Breast epithelium (tissue), 4 donors: ENCODE measurements at places on chromosomes 7 and 10. TPM values are rescaled to one million over a fixed set of nuclear protein-coding genes. Genes with fewer than 3 reads are reported as not detected.

Gene RALA
- 25.0 TPM for total RNA-seq

Gene TAS2R38
- total RNA-seq, result not detected

Gene BLOC1S2
- total RNA-seq, result 28.0 TPM

DNA sequence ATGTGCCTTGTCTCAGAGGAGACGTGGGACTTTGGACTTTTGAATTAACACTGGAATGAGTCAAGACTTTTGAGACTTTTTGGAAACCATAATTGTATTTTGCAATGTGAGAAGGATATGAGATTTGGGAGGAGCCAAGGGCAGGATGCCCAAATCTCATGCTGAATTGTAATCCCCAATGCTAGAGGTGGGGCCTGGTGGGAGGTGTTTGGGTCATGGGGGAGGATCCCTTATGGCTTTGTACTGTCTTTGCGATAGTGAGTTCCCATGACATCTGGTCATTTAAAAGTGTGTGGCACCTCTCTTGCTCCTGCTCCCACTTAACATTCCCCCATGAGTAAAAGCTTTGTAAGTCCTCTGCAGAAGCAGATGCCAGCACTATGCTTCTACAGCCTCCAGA, 39.2 kb downstream of the DNAJC9 start:
- no peak overlapping the region for H3K27ac ChIP-seq
- no peaks in the 10 kb centered on the region for H3K27me3 ChIP-seq
- H3K4me3 ChIP-seq, result no peak overlapping the region

GRCh38 chr10:89846281-89846630, 144.9 kb downstream of the KIF20B start:
- no peak overlapping the region for H3K27ac ChIP-seq
- DNase-seq, result no peak
- no peaks in the 10 kb centered on the region for H3K27me3 ChIP-seq
- H3K4me3 ChIP-seq, result no peak overlapping the region

DNA sequence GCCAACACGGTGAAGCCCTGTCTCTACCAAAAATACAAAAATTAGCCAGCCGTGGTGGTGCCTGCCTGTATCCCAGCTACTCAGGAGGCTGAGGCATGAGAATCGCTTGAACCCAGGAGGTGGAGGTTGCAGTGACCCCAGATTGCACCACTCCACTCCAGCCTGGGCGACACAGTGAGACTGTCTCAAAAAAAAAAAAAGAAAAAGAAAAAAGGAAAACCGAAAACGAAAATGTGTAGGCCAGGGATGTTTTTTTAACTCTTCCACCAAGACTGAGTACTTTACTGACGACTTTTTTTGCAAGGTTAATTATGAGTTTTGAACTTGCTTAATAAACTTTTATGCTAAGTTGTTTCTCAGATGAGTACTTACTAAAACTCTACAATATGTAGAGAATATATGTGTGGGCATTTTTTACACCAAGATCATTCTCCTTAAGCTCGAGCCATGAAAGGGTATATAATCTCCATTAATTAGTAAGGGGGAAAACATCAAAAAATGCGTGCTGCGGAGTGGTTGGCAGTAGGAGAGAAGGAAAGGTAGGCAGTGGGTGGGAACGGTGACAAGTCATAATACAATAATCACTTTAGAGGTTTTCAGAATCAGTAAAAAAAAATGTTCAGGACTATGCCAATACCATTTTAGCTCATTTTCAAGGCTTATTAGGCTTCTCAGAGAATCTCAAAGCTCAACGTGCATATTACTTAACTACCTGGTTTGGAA, 8.6 kb upstream of the ADRB1 start:
- no peak overlapping the region for H3K27ac ChIP-seq
- H3K36me3 ChIP-seq, result no peaks in the 10 kb centered on the region
- no peak for DNase-seq
- no peaks in the 10 kb centered on the region for H3K4me1 ChIP-seq
- H3K4me3 ChIP-seq, result no peak overlapping the region
- no peaks in the 10 kb centered on the region for H3K27me3 ChIP-seq

DNA sequence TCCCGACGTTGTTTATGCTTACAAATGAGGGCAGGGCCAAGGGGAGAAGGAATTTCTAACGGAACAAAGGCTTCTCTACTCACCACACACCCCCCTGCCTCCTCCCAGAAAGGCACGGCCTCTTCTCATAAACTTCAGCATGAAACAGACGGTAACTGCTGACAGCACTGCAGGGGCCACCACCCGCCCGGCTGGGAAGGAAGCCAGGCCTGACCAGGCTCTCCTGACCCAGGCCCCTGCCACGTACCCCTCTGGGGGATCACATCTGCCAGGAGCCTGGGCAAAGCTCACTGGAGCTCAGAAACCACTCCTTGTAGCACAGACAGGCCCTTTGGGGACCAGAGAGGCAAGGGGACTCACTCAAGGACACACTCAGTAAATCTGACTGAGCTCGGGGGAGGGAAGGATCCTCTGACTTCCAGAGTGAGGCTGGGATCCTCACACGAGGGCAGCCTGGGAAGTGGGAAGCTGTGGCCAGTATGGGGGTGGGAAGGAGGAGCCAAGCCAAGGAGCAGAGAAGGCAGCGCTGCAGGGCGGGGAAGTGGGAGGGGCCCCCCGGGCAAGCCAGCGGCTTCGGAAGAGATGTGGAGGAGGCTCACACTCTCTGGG, 46.1 kb downstream of the ZCCHC24 start:
- H3K4me1 ChIP-seq, result peaks cover 38% of the 10 kb centered on the region
- no peak overlapping the region for H3K27ac ChIP-seq
- no peaks in the 10 kb centered on the region for H3K27me3 ChIP-seq
- H3K36me3 ChIP-seq, result no peaks in the 10 kb centered on the region

- no peak overlapping the region for H3K27ac ChIP-seq
- H3K4me3 ChIP-seq, result no peak overlapping the region
- H3K4me1 ChIP-seq, result no peaks in the 10 kb centered on the region
- H3K36me3 ChIP-seq, result no peaks in the 10 kb centered on the region
- H3K27me3 ChIP-seq, result no peaks in the 10 kb centered on the region
These were observed 136.9 kb upstream of the GPR26 start for GRCh38 chr10:123529146-123529760.
